ENCODE measurements at places on chromosomes 12 and 14.
A peak's percentile ranks its signal among the peaks of the same experiment; 100 is the strongest.

DNA sequence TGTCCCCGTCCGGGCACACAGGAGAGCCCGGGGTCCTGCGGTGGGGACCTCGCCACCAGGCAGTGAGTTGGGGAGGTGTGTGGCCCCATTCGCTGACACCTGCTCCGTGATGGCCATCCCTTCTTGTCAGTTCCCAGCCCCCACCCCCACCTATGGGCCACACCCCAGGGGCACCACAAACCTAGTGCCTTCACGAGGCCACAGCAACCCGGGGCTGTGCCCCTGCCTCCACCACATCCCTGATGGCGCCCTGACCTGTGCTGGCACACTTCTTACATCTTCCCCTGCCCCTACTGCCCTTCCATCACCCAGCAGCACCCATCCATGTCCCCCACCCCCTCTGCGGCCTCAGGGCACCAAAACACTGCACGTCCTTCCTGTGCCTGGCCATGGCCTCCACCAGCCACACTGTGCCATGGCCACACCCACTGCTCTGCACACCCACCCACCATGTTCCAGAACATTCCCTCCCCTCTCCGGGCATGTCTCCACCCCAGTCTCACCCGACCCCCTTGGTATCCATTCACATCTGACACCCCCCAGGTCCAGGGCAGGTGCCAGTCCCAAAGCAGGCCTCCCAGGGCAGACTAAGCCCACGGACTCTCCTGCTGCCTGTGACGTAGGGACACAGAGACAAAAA lies 24.4 kb downstream of the JAG2 start:
- DNase-seq: no peak

DNA sequence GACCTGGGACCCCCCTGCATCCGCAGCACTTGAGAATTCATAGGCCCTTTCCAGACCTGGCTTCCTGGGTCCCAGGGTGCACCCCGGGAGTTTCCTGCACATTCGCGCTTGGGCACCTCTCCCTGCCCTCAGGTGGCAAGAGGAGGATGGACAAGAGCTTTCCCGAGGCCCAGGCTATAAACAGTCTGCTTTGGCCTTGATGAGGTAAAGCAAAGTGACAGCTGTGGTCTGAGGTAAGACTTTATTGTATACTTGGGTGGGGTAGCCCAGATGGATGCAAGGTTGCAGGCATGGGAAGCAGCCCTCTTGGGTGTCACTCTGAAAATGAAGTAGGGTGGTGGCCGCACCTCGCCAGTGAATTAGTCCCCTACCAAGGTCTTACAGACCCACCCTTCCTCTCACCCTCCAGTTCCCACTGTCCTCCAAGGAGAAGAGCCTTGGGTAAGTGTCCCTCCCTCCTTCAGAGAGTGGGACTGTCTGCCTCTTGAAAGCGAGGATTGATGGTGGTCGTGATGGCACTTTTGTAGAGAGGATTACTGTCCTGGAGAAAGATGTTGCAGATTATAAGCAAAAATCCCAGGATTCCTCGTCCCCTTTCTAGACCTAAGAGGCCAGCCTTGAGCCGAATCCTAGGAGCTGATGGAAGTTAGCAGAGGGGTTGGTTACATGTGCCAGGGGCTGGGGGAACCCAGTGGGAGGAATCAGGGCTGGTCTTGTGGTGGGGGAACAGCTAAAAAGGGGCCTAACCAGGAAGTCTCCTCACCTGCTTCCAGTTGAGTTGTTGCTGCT lies 10.6 kb upstream of the CSAD start:
- no peak for DNase-seq

GRCh38 chr12:108802101-108802961 lies 55.1 kb downstream of the SSH1 start:
- DNase-seq: no peak

DNA sequence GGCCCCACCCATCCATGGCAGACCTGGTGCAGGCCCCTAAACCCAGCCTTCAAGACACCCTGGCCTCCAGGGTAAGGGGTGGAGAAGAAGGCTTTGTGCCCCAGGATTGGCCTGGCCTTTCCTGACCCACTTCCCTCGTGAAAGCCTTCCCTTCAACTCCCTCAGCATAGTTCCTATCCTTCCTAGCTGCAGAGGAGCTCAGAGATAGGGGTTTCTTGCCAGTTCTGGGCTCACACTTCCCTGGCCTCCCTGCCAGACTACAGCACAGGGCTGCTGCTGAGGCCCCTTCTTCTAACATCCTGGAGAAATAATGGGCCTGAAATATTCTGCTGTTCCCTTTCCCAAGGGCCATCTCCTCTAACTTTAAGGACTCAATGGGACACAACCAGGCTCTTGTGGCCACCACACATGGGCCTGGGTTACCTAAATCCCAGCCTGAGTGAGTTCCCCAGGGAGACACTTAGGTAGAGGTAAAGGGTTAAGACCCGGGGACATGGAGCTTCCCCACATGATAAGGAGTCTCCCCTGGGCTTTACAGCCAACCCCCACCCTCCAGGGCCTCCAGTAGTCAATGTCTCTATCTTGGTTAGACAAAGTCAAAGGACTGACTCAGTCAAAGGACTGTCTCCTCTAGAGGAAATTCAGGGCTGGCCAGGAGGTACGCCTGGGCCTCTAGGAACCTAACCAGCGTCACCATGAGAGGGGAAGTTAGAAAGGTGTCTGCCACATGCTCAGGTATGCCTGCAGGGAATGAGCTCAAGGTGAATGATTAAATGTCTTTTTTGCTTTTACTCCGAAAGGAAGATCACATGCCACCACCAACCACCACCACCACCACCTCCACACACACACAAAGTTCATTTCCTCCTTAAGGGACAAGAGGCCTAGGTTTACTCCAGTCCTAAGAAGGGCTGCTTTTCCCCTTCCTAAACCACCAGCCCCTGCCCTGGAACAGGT lies 7.1 kb downstream of the ZFP36L1 start:
- peak; percentile 76 for DNase-seq

DNA sequence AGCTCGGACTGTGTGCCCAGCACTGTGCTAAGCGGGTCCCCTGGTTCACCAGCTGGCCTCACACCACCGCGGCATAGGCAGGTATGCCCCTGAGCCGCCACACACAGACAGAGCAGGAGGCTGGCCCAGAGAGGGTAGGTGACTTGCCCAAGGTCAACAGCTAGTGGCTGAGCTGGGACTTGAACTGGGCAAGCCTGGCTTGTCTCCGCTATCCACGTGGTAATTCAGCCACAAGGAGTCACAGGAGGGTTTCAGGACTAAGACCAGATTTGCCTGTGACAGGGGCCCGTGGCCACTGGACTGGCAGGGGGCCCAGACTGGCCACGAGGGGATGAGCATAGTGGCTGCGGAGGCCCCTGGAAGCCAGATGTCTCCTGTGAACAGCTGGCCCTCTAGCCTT lies 47.7 kb downstream of the NCOR2 start:
- DNase-seq: no peak

Data from A172 (cell line).